ENCODE measurements at places on chromosomes 12 and 14.

- no peak for DNase-seq
These were observed 29.2 kb downstream of the ZFYVE21 start for GRCh38 chr14:103744621-103745395.

DNA sequence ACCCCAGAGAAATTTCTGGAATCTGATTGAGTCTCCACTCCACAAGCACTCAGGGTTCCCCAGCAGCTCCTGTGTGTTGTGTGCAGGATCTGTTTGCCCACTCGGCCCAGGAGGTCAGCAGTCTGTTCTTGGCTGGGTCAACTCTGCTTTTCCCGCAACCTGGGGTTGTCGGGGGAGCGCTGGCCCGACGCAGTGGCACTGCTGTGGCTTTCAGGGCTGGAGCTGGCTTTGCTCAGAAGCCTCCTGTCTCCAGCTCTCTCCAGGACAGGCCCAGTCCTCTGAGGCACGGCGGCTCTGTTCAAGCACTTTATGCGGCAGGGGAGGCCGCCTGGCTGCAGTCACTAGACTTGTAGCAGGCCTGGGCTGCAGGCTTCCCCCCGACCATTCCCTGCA lies 23.7 kb downstream of the P2RX4 start:
- DNase-seq: no peak

- DNase-seq: no peak
These were observed 171.5 kb downstream of the NUAK1 start for GRCh38 chr12:105967038-105967776.

GRCh38 chr12:32178341-32179010 lies 71.8 kb downstream of the BICD1 start:
- no peak for DNase-seq

GRCh38 chr12:130334937-130335336 lies 2.8 kb upstream of the PIWIL1 start:
- no peak for DNase-seq

DNA sequence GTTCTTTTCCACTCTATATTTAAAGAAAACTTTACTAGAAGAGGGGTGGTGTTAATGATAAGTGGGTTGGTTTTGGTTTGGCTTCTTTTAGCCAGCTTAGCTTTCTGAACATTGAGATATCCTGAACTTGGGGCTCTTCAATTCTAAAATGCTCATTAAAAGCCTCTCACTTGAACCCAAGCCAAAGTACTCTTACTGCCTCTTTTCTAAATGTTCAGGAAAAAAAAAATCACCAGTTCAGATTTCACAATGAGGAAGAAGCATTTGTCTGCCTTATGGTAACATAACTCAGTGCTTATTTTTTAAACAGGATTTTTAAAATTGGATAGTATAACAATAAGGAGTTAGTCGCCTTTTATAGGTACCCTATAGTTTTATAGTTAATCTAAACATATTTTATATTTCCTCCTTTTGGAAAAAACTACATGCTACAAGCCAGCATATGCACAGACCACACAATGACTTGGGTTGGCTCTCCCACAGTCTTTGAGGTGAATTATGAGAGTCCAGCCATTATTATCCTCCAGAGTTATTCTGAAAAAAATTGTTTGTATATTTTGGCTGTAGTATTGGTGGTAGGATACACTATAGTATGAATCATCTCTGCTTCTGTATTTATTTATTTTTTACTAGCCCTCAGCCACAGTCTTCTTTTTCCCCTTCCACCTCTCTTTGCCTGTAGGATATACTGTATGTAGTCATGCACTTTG lies 195.5 kb upstream of the TMPO start:
- DNase-seq: no peak

DNA sequence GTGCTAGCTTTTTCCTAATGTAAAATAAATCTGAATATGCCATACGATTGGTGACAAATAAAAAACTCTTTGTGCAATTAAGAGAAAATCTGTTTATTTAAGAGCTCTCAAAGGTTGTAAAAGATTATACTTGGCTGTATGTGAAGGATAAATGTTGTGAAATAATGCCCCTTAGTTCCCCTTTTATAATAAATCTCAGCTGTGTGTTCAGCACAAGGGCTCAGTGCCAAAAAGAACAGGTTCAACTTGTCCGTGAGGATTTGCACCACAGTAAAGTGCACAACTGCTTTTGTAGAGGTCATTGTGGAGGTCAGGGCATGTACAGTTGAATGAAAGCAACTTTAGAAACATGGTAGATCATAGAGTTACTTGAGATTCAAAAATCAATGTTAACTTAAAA lies 118.6 kb downstream of the TRMT5 start:
- DNase-seq: peak; percentile 32

GRCh38 chr12:132173135-132174014 lies 29.1 kb downstream of the NOC4L start:
- DNase-seq: no peak

DNA sequence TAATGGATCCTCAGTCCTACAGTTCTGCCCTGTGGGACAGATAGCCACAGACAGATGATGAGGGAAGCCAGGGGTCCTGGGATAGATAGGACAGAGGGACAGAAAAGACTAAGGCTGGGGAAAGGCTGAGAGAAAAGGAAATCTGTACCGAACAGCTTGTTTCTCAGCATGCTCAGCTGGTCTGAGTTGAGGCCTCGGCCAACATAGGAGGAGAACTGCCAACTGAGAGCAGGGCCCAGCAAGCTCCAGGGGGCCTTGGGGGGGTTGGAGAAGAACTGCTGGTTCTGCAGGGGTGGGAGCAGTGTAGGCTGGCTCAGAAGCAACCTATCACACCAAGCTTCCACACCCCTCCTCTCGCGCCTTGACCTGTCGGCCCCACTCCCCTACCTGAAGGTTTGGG lies 10.1 kb downstream of the IL23A start:
- DNase-seq: no peak

DNA sequence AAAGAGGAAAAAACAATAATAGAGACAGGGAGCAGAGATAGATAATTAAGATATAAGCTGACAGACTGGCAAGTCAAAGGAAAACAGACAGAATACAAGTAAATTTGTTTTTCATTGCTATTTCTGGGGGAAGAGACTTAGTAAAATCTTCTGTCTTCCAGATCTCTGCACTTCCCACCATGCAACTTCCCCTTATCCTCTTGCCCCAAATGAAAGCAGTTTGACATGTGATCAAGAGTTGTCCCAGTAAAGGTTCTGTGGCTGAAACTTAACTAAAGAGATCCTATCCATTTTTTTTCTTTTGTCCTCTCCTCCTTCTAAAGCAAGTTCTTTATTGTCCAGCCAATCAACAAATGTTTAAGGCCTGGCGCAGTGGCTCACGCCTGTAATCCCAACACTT lies 1.5 kb upstream of the MLF2 start:
- no peak for DNase-seq

DNA sequence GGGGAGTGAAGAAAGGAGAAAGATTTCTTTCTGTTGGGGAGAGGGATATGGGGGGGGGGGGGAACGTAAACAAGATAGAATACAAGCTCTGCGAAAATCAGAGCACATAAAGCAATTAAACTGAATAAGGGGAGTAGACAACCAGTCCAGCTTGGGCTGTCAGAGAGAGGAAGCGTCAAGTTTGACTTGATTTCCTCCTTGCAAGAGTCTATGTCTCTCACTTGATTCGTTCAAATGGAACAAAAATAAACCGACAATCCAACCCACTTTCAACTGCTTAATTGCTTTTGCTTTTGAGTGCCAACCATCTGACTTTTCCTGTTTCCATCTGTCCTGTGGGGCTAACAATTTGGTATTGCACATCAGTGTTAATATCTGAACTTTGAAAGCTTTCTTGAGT lies 942 bp downstream of the SYT1 start:
- DNase-seq: no peak

DNA sequence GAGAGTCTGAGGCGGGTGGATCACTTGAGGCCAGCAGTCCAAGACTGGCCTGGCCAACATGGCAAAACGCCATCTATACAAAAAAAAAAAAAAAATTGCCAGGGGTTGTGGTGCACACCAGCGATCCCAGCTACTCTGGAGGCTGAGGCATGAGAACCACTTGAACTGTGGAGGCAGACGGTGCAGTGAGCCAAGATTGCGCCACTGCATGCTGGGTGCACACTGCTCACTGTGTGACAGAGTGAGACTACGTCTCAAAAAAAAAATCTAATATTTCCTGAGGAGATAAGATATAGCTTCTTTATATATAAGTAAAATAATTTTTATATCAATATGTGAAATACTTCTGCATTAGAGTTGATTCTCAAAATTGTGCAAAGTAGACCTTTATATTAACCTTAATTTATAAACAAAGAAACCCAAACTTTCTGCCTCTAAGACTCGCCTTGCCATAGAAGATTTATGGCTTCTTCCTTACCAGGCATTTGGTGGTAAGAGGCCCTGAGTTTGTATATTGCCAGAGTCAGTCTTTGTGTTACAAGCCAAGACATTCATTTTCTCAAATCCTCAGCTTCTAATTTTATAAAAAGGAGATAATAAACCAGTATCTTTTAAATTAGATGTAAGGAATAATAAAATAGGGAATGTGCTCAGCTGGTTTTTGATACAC lies 1226.7 kb downstream of the FLRT2 start:
- DNase-seq: no peak

DNA sequence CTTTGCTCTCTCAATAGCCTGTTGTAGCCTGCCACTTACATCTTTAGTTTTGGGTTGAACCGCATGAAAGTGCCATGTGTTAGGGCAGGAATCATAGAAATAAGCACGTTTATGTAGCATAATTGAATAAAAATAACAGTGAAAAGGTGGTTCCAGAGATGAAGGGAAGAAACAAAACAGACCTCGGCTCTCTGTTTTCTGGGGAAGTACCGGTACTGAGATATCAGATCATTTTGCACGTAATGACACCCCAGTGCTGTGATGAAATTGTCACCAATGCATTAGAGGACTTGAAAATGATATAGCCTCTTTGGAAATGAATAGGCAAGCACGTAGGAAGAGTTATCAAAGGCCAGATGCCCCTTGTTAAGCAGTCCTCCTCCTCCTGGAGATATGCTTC lies 42.5 kb upstream of the DLK1 start:
- DNase-seq: no peak

DNA sequence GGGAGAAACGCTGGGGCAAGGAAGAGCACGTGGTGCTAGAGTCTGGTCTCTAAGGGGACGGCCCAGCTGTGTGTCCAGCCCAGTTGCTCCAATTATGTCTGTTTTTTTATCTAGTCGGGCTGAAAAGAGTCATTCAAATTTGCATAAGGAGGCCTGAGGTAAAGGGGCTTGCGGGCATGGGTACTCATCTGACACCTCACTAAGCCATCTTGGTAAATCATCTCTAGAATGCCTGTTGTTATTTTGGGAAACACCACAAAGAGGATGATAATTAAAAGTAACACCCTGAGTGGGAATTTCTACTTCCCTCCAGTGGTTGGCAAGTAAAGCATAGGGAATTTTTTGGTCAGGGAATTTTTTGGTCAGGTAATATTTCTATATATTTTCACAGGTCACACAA lies 196.1 kb upstream of the ALG10B start:
- DNase-seq: no peak

DNA sequence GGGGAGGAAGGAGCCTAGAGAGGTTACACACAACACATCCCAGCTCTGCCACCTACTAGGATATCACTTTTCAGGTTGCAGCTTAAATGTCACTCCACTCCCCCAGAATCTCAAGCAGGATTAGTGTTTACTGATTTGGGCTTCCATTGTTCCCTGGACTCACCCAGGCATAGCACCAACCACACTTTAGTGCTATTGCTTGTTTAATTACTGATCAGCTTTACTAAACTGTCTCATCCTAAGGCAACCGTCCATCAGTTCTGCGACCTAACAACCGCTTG lies 6.1 kb upstream of the KRT18 start:
- no peak for DNase-seq

GRCh38 chr12:51004504-51004903 lies 21.7 kb downstream of the SLC11A2 start:
- no peak for DNase-seq

DNA sequence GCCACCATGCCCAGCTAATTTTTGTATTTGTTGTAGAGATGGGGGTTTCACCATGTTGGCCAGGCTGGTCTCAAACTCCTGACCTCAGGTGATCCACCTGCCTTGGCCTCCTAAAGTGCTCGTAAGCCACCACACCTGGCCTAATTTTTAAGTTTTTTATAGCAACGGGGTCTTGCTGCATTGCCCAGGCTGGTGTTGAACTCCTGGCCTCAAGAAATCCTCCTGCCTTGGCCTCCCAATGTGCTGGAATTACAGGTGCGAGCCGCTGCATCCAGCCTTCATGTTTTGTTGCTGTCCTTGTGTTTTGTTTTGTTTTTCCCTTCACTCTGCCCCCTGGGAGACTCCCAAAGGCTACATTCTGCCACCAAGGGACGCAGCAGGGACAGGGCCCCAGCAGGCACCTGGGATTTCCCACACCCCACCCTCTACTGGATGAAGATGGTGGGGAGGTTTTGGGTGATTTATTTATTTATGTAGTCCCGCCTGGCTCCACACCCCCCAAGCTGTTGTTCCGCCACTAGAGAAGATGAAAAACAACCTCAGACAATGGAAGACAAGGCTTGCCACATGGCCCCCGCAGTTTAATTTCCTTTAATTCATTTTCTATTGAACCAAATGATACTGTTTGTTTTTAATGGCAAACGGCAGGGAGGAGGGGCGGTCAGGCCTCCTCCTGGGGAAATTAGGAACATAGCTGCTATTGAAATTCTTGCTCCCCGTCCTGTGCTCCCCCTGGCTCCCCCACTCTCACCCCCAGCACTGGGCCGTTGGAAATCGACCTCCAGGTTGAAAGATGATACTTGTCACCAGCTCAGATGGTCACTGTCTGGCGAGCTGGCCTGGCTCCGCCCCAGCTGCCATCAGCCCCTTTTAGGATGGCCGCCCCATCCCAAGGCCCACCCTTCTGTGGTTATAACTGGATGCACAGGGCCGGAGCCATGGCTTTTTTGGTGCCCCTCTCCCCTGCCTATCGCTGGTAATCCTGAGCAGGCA lies 70.3 kb downstream of the RNFT2 start:
- DNase-seq: no peak

- DNase-seq: no peak
These were observed 3.9 kb downstream of the TSPAN9 start for GRCh38 chr12:3081091-3081490.

GRCh38 chr12:32920506-32921085 lies 24.0 kb upstream of the PKP2 start:
- DNase-seq: no peak

- DNase-seq: no peak
These were observed 634 bp downstream of the MED13L start for GRCh38 chr12:116276652-116277466.

- no peak for DNase-seq
These were observed 53.4 kb downstream of the RCOR1 start for GRCh38 chr14:102645746-102646440.

GRCh38 chr14:104820669-104821228 lies 19.8 kb downstream of the ZBTB42 start:
- DNase-seq: no peak

All from HFF-Myc (cell line).